Cardiac muscle cell (in vitro differentiated cells and primary cell): ENCODE measurements at places on chromosomes 1 and 21. TPM values are rescaled to one million over a fixed set of nuclear protein-coding genes. Genes with fewer than 3 reads are reported as not detected.

MYOM3 gene
- 0.70 and 0.71 TPM in 2 replicates for total RNA-seq

CRTC2 gene
- total RNA-seq = 11.9 and 17.9 TPM in 2 replicates

UMODL1 gene
- total RNA-seq = not detected in 2 replicates

SLFNL1 gene
- 1.5 and 3.0 TPM in 2 replicates for total RNA-seq

KCNA2 gene
- total RNA-seq = 0.03 and 0.28 TPM in 2 replicates
